Hindlimb muscle (tissue), 1 donor: ENCODE measurements at places on chromosomes 2 and 18. TPM values are rescaled to one million over a fixed set of nuclear protein-coding genes. Genes with fewer than 3 reads are reported as not detected.

Gene ZBTB7C
- polyA plus RNA-seq: 5.8 TPM

Gene ALLC
- polyA plus RNA-seq: not detected

Gene CRYGD
- polyA plus RNA-seq: not detected

Gene SAG
- 0.22 TPM for polyA plus RNA-seq

Gene CHRND
- 173 TPM for polyA plus RNA-seq

Gene PIEZO2
- 19.0 TPM for polyA plus RNA-seq

Gene PRSS56
- 2.2 TPM for polyA plus RNA-seq

DNA sequence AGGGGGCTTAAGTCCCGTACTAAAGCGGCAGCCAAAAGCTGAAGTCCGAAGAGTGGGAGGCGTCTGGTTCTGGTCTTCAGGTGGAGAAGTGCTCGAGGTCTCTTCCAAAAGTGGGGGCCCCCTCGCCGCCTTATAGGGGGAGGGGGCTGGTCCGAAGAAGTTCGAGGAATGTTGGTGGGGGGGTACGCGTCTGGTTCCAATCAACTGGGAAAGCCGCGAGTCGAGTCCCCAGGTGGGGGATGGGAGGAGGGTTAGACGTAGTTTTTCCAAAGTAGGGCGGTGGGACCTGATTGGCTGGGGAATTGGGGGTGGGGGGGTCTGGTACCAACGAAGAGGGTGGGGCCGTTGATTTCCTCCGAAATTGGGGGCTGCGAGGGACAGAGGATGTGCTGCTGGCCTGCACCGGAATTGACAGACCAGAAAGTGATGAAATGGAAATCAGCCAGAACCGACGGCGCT lies 594 bp downstream of the ITM2C start:
- no peak for DNase-seq

GRCh38 chr2:232714969-232715368 lies 17.8 kb downstream of the GIGYF2 start:
- DNase-seq: no peak

DNA sequence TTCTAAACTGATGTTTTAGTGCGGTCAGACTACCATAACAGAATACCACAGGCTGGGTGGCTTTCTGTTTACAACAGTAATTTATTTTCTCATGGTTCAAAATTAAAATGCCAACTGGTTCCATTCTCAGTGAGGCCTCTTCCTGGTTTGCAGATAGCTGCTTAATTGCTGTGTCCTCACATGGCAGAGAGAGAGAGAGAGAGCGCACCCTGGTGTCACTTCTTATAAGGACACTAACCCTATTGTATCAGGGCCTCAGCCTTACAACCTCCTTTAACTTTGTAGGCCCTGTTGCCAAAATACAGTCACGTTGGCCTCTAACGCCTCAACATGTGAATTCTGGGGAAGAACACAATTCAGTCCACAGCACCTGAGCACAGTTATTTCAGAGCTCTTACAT lies 37.5 kb upstream of the ZNF385B start:
- DNase-seq: no peak

DNA sequence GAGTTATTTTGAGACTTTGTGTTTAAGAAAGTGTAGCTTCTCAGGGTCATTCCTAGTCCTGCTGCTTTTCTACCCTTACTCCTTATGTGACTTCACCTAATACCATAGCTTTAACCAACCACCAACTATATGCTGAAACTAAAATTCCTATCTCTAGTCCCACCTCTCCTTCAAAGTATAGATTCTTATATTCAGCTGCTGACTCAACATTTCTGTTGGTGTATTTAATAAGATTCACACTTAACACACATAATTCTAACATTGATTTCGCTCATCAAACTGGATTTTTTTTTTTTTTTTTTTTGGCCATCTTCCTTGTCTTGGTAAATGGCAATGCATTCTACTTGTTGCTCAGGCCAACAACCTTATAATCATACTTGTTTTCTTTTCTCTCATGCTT lies 30.1 kb downstream of the TAF1B start:
- DNase-seq: no peak

- no peak for DNase-seq
These were observed 87.6 kb downstream of the ACKR3 start for GRCh38 chr2:236657215-236657614.

- no peak for DNase-seq
These were observed 36.5 kb downstream of the ROCK2 start for GRCh38 chr2:11307764-11308415.

DNA sequence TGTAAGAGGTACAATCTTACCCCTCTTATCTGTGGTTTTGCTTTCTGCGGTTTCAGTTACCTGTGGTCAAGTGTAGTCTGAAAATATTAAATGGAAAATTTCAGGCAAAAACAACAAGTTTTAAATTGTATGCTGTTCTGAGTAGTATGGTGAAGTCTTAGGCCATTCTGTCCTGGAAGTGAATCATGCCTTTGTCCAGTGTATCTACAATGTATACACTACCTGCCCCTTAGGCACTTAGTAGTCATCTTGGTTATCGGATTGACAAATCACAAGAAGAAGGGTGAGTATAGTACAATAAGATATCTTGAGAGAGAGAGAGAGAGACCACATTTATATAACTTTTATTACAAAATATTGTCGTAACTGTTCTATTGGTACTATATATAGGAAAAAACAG lies 43.5 kb downstream of the RAB3GAP1 start:
- no peak for DNase-seq

- DNase-seq: no peak
These were observed 112.8 kb downstream of the DSC3 start for GRCh38 chr18:30929718-30930117.

GRCh38 chr2:146584316-146584715 lies 1260.5 kb upstream of the ACVR2A start:
- no peak for DNase-seq

DNA sequence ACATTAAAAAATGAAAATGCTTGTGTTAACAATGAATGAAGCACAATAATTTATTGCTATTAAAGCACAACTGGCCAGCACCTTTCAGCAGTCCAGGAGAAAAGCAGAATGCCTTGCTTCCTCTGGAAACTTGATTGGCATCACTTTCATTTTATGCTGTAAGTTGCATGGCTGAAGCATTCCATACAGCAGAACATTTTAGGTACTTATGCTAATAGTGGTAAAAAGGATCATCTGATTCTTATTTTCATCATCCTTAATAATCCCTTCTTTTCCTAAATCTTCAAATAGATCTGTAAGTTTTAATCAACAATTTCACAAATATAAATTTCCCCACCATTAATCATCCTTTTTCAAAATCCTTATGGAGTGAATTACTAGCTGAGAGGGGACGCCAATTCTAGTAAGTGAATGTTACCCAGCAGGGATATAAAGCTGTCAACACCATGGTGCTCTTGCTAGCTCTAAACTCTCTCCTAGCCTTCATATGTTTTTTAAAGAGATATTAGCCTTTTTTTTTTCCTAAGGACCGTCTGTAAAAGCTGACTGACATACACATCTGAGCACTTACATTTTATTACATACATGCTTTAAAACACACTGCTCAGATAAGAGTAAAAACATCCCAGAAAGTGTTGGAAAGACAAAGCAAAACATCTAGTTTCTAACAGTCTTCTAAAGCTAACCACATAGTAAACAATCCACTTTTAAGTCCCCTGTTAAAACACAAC lies 5.3 kb downstream of the SATB2 start:
- DNase-seq: no peak

GRCh38 chr2:231934441-231935206 lies 8.4 kb upstream of the NPPC start:
- no peak for DNase-seq

- DNase-seq: no peak
These were observed 68.4 kb upstream of the MFF start for GRCh38 chr2:227256605-227257004.
